ENCODE measurements at places on chromosomes 3 and 15. TPM values are rescaled to one million over a fixed set of nuclear protein-coding genes. Genes with fewer than 3 reads are reported as not detected.

DNA sequence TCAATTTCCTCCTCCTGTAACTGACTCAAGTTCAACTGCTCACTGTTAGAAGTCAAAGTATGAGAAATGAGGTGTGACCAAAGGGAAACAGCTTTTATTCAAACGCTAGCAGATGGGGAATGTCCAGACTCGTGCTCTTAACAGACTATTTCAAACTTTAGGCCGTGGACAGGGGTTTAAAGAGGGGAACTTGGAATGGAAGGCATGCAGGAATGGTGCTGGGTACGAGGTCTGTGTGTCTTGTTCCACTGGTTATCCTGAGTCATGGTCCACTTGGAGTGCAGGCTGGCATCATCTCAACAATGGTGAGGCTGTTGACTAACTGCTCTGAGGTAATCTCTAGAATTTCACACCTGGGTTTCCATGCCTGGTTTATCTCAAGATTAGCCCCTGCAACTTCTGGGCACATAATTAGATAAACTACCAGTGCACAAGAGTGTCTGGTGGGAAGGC lies 22.9 kb upstream of the DNAAF4 start:
- no peaks in the 10 kb centered on the region for H3K36me3 ChIP-seq
- DNase-seq, result no peak
- H3K4me3 ChIP-seq, result no peak overlapping the region
- H3K27me3 ChIP-seq, result no peaks in the 10 kb centered on the region

GRCh38 chr3:46571684-46572083 lies 5.6 kb upstream of the LRRC2 start:
- peaks cover 10% of the 10 kb centered on the region for H3K27me3 ChIP-seq
- no peak overlapping the region for H3K27ac ChIP-seq
- no peak overlapping the region for H3K4me3 ChIP-seq
- no peaks in the 10 kb centered on the region for H3K36me3 ChIP-seq
- peaks cover 3% of the 10 kb centered on the region for H3K4me1 ChIP-seq

GRCh38 chr15:58331560-58331912 lies 100.3 kb upstream of the LIPC start:
- peaks cover 35% of the 10 kb centered on the region for H3K4me1 ChIP-seq
- H3K27me3 ChIP-seq, result no peaks in the 10 kb centered on the region
- H3K27ac ChIP-seq, result peak overlapping the region; percentile 82
- no peaks in the 10 kb centered on the region for H3K36me3 ChIP-seq

GRCh38 chr3:123365450-123366143 lies 83.3 kb downstream of the ADCY5 start:
- H3K27me3 ChIP-seq, result no peaks in the 10 kb centered on the region
- DNase-seq, result no peak
- no peaks in the 10 kb centered on the region for H3K4me1 ChIP-seq
- H3K4me3 ChIP-seq, result no peak overlapping the region

The CHRNA3 gene
- 1.3 TPM for total RNA-seq

The PATL2 gene
- 4.5 TPM for total RNA-seq

The CFAP91 gene
- total RNA-seq, result 9.0 TPM
